Upper lobe of right lung (tissue), 1 donor: ENCODE measurements at places on chromosomes 12 and 14.

DNA sequence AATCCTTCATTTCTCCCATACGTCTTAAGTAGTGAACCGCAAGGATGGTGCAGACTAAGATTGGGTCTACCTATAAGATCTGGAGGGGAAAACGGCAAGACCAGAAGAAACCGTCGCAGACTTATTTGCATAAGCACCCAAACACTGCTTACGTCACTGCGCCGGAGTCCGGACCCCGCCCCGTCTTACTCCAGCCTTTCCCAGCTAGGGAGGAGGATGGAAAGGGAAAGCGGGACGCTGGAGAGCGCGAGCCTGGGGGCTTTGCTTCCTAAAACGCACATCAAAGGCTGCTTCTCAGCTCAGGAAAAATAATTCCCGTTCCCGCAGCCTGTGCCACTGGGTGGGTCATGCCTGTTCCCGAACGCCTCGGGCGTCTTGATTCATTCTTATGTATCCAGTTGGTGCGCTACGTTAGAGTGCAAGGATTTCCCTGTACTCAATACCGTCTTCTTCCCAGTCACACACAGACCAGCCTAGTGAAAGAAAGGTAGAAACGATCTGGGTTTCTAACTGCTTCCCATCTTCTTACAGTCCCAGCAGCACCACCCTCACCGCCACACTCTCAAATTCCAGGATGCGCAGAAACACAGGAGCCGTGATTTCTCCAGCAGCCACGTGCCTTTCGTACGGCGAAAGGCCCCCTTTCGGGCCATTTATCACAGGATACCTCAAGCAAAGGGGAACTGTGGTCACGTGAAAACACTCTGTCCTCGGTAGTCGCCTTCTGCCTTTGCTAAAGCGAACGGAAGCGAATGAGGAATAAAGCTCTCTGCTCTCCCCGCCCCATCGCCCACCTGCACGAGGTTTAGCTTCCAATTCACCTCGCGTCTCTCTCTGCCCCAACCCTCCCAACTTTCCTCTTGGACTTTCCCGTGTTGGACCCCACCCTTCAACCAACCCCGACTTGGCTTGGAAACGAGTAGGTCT lies 1.1 kb downstream of the SLC6A15 start:
- peak; percentile 68 for DNase-seq

- no peak for DNase-seq
Measured at GRCh38 chr14:102185360-102185759, 45.7 kb downstream of the WDR20 start.

GRCh38 chr14:50961605-50962221 lies 17.4 kb upstream of the PYGL start:
- no peak for DNase-seq

- DNase-seq, result no peak
Measured at GRCh38 chr12:132703641-132704040, 7.0 kb upstream of the PGAM5 start.

- no peak for DNase-seq
Measured at GRCh38 chr12:126591533-126591932, 1526.3 kb downstream of the AACS start.

GRCh38 chr12:110537605-110538409 lies 35.7 kb downstream of the RAD9B start:
- DNase-seq, result peak; percentile 80

GRCh38 chr12:116524964-116525379 lies 34.2 kb upstream of the MAP1LC3B2 start:
- no peak for DNase-seq

DNA sequence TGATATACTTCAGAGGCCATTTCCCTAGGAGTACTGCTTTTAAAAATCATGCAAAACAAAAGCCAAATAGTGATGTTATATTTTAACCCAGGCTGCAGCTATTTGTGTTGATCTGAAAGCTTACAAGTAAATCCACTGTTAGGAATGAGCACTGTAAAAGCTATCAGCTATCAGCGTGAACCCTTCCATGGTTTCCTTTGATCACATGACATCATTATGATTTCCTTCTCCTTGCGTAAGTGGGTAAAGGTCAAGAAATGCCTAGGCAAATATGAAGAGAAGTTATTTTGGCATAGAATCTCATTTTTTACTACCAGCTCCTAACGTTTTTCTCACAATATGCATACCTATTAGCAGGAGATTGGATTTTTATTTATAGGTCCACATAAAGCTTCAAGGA lies 48.6 kb upstream of the CATSPERB start:
- DNase-seq, result no peak

GRCh38 chr14:95184413-95184790 lies 27.1 kb upstream of the DICER1 start:
- no peak for DNase-seq

DNA sequence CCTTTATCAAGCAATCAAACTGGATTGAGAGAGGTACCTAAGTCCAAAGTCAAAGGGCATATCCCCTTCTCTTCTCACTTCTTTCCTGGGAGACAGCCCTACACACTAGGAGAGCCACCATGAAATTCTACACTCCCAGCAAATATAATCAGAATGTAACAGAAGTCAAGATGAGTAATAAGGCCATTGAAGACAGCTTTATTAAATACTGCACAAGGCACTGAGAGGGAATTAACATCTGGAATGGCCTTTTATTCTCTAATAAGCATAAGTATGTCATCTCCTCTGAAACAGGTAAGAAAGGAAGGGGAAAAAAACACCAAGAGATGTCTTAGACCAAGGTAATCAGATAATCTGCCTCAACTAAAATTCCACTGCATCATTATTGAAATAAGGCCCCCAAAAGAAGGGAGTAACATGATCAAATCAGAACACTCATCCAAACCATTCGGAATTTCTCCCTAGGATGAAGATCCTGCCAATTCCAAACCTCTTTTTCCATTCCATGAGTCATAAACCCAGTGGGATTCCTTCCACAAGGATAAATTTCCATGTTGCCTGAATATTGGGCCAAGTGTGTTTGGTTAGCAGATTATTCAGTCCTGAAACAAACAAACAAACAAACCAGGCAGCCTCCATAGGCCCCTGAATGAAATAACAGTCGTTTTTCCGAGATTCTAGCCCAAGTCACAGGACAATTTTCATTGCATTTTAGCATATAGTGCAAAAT lies 19.9 kb downstream of the SLC35F4 start:
- no peak for DNase-seq

GRCh38 chr12:59934486-59934885 lies 338.7 kb downstream of the SLC16A7 start:
- DNase-seq, result no peak

- no peak for DNase-seq
Measured at GRCh38 chr14:92362781-92363235, 39.8 kb downstream of the SLC24A4 start.

- DNase-seq, result no peak
Measured at GRCh38 chr12:132024758-132025157, 75.0 kb downstream of the EP400 start.

DNA sequence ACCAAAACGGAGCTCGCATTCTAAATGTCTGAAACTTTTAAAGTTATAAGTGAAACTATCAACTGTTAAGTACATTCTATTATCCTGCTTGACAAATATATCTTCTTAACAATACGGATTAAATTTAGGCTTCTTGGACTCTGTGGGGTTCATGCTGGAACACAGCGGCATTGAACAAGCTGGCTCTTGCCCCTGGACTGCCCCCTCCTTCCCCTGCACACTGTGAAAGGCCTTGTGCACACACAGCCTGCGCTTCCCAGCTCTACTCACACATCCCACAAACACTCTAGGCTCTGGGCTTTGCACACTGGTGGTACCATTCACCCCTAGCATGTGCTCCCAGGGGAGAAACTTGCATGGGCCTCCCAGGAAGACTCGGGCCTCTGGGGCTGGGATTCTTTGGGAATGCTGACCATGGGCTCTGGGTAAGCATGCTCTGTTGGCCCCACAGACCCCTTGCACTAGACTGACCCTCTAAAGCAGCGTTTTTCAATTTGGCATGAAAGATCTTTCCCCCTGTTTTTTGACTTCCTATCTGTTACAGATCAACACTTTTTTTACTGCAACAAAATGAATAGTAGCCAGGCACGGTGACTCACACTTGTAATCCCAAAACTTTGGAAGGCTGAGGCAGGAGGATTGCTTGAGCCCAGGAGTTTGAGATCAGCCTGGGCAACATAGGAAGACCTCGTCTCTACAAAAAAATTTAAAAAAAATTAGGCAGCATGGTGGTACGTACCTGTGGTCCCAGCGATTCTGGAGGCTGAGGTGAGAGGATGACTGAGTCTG lies 96.2 kb upstream of the CPM start:
- no peak for DNase-seq

- DNase-seq, result no peak
Measured at GRCh38 chr12:1103632-1104031, 112.6 kb downstream of the ERC1 start.

DNA sequence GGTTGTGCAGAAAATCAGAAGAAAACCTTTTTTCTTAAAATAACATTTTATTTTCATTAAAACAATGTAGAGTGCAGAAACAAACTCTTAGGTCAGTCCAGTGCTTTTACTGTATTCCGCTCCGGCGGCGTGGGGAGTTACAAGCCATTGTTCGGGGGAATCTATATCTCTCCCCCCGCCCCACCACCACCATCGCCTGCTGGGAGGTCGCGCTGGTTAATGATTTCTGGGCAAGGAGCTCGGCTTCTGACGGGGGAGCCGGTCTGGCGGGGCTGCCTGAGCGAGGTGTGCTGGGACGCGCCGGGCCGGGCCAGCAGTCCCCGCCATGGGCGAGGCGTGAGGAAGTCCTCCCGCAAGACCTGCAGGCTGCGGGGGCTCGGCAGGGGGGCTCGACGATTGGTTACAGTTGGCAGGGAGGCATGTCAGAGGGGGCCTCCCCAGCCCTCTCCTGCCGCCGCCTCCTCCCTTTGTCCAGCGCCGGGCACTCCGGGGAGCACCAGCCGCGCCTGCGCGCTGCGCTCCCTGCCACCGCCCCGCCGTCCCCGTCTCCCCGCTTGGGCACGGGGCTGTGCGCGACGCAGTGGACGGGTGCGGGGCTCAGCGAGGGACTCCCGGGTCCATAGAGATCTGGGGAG lies 1.0 kb upstream of the DUSP6 start:
- peak; percentile 92 for DNase-seq

GRCh38 chr12:2477009-2477766 lies 317.6 kb upstream of the FKBP4 start:
- no peak for DNase-seq

DNA sequence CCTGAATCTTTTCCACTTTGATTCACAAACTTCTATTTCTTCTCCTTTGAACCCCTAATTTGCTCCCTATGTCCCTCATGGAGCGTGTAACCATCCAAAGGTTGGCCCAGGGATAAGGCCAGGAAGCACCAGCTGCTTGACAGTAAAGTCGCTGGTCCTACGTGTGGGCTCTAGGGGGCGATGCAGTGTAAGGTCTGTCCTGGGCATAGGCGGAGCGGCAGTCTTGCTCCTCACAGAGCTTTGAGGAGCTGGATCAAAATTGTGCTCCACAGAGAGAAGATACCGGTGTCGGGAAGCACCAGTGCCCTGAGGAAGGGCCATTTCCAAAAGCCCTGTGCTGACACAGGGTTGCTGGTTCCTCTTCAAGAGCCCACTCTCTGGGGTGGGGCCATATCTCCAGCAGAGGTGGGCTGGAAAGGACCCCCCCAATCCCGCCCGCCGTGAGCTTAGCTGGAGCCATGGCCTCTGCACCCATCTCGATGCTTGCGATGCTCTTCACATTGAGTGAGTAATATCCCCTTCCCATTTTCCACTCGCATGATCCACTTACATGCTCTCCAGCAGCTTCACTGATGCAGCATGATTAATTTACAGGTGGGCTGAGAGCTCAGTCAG lies 49.9 kb upstream of the OR4E1 start:
- DNase-seq, result no peak

DNA sequence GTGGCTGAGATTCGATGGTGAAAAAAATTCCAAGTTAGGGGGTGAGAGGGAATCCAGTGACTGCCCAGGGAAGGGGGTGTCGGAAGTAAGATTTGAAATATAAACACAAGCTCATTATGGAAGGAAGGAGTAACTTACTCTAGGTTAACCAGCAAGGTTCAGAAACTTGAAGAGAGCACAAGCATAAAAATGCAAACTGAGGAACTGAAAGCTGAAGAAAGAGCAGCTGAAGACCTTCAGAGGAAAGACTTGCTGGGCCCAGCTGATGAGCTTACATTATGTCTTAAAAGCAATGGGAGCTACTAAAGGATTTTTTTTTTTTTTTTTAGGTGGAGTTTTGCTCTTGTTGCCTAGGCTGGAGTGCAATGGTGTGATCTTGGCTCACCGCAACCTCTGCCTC lies 189.7 kb upstream of the GRIN2B start:
- no peak for DNase-seq

- DNase-seq, result no peak
Measured at GRCh38 chr12:46401662-46402061, 29.1 kb upstream of the SLC38A2 start.

GRCh38 chr14:105168093-105168420 lies 519 bp downstream of the JAG2 start:
- DNase-seq, result no peak

GRCh38 chr12:124568431-124569374 lies 1.3 kb upstream of the NCOR2 start:
- DNase-seq, result peak; percentile 86

DNA sequence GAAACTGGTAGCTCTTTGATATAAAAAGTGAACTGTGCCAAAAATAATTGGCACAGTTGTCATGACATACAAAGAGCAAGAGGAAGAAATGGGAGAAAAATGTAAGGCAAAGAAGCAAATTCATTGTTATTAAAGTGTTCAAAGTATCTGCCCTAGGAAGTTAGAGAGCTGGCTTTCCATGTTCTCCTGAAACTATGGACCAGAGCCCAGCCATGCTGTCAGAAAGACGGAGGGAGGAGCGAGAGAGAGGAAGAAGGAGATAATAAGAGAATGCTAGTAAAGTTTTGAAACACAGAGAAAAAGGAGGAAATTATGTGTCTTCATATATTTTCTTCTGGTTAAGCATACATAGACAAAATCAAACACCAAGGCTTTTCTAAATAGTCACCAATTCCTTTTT lies 78.1 kb upstream of the PELI2 start:
- no peak for DNase-seq
